GOT3 (cell line): ENCODE measurements at places on chromosomes 12 and 14.

- DNase-seq = no peak
These were observed 39.7 kb upstream of the FOS start for GRCh38 chr14:75238756-75239455.

DNA sequence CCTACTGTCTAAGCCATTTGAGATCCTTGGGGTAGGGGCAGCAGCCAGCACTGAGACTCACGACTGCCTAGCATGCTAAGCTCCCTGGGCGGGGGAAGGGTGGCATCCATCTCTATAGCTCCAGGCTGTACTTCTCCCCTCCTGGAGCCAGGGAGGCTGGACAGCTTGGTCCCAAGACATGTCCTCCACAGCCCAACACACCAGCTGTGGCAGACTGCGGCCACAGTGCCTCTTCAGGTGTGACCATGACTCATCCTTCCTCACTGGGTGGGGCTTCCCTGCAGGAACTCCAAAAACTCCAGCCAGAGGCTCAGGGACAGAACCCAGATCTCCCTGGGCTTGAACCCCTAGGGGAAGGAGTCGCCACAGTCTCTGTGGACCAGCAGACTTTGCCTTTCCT lies 193.9 kb downstream of the GPHN start:
- DNase-seq = no peak

DNA sequence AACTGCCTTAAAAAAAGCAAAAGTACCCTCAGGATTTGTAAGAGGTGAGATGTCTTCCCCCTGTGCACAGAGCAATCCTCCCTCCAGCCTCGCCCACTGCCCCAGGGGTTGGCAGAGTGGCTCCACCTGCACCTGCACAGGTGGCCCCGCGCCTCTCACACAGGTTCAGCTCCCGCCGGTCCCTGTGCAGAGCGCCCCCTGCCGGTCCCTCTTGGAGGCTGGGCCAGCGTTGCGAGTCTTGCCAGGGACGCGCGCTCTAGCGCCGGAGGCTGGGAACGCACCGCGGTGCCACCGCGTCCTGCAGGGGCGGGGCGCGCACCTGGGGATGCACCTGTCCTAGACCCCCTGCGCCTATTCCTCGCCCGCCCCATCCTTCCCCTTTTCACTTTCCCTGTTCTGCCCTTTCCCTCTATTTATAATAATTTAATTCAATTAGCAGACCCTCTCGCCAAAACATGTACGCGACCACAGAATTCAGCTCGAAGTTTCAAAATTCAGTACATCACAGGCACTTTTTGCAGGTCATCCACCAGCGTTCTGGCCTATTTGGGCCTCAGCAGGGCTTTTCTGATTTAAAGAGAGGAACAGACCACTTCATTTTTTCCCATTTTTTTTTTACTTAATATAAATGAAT lies 618.6 kb downstream of the AACS start:
- no peak for DNase-seq

GRCh38 chr14:24032727-24033418 lies 18.9 kb upstream of the CARMIL3 start:
- no peak for DNase-seq

- DNase-seq = no peak
These were observed 180.6 kb downstream of the AACS start for GRCh38 chr12:125245581-125246557.

DNA sequence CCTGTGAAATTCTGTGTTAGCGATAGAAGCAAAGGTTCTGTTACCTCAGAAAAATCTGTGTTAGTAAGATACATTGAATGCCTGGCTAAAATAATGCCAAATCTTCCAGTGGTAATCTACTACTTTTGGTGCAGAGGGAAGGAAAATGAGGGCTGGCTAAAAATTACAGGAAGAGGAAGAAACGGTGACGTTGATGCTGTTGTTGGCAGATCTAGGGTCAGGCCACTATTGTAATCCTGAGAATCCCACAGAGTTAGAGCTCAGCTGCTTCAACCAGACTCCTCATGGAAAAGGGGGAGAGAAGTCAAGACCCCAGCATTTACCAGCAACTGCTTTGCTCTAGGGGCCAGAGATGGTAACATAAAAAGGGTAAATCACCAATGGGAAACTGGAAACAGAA lies 145.1 kb downstream of the PPM1H start:
- DNase-seq = no peak

- no peak for DNase-seq
These were observed 178.9 kb upstream of the DYRK2 start for GRCh38 chr12:67469666-67470065.

GRCh38 chr12:52687497-52688385 lies 7.5 kb upstream of the KRT1 start:
- DNase-seq = no peak

DNA sequence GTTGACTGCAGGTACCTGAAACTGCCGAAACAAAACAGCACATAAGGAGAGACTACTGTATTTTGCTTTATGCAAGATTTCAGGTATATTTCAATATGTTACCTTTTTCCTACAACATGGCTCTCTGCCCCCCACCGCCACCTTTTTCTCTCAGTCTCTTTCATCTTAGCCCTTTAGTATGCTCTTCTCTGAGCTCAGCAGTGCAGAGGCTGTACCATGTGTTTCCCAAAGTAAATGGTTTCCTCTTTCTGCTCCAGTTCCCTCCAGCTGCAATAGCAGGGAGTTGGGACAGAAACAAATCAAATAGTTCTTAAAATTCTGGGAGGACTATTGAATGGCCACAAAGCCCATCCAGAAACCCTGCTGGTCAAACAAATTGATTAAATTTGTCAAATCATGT lies 4.3 kb downstream of the AMN1 start:
- no peak for DNase-seq

GRCh38 chr14:20412411-20412810 lies 890 bp downstream of the TEP1 start:
- no peak for DNase-seq

- no peak for DNase-seq
These were observed 283.6 kb downstream of the PCNX1 start for GRCh38 chr14:71190770-71191374.

DNA sequence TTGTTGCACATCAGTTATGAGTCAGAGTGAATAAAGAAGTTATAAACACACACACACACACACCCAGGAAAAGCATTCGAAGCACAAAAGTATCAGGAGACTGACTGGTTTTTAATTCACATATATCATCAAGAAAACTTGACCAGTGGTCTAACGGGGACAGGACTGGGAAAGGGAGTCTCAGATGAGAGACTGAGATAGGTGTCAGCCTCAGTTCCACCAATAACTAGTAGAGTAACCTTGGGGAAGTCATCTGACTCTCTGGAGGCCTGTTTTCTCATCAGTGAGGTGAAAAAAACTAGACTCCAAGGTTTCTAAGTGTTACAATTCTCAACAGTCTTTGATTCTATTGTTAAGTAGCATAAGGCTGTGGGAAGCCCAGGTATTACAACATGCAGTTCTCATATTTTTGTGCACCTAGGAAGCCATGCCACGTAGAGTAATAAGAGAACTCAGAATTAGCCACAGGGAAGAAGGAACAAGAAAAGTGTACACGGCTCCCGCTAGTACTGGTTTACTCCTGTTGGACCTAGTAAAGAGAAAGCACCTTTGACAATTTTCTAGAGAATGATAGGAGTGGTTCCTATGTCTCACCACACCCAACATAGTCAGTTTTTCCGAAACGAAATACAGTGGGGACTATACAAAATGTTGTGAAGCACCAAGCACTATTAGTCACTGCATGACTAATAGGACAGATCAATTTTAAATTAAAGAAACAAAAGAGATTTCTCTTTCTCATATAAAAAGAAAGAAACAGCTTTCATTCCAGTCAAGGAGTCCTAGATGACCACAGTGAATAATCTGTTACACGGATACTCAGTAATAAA lies 5.0 kb downstream of the PPTC7 start:
- DNase-seq = no peak

GRCh38 chr14:104433401-104434213 lies 146.0 kb upstream of the C14orf180 start:
- no peak for DNase-seq

- no peak for DNase-seq
These were observed 327.6 kb upstream of the CLEC14A start for GRCh38 chr14:38583471-38583870.

DNA sequence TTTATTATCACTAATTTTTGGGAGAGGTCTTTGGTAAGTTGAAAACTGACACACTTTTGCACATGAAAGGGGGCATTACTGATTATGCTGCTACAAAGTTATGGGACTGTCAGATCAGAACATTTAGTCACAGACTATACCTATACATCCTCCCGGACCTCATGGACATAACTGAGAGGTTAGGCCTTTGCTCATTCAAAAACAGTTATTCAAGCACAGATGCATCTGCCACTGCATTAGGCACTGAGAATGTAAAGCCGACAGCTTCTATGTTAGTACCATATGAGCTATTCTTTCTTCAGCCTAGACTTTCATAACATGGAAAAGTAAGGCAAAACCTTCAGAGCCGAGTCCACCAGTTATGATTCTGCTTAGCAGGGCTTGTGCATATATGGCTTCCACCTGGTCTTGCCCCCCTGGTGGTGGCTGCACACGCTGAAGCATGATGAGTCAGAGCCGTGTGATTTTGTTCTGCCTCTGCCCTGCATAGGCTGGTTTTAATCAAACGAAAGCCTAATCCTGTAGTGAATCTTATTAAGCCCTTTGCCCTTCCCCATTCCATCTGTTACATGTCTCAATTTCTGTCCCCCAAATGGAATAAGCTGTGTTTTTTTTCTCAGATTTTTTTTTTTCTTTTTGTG lies 21.8 kb upstream of the RNU6-8 start:
- no peak for DNase-seq
